ENCODE measurements at places on chromosomes 11 and 22.

DNA sequence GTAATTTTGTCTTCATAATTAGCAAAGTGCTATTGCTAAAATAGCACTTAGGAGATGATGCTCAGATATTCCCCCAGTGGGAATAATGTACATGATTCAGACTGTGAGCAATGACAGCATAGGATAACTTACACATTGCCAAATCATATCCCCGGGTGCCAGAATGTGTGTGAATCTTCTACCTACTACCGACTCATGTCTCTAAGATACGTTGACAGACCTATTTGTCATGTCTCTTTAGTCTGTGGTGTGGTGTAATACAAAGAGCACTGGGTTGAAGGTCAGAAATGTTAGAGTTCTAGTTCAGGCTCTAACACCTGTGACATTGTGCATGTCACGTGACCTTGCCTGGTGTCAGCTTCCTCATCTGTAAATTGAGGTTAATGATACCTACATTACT is 31.0 kb upstream of the PICALM start:
- DNase-seq, result no peak

GRCh38 chr11:94787801-94788200 is 19.6 kb downstream of the AMOTL1 start:
- DNase-seq, result no peak

- DNase-seq, result no peak
Measured at GRCh38 chr11:21640491-21640890, 552.4 kb upstream of the ANO5 start.

GRCh38 chr11:108398439-108398838 is 68.9 kb downstream of the C11orf65 start:
- no peak for DNase-seq

Measured in CD4-positive, alpha-beta T cell treated with Interferon alpha-2 for 1 hour (primary cell).